ENCODE measurements at places on chromosomes 3 and 15. TPM values are rescaled to one million over a fixed set of nuclear protein-coding genes. Genes with fewer than 3 reads are reported as not detected.

GRCh38 chr3:122609798-122610559 lies 32.5 kb downstream of the PARP15 start:
- H3K27ac ChIP-seq = no peak overlapping the region
- no peaks in the 10 kb centered on the region for H3K4me1 ChIP-seq
- H3K36me3 ChIP-seq = peaks cover 21% of the 10 kb centered on the region
- no peak overlapping the region for H3K4me3 ChIP-seq
- H3K27me3 ChIP-seq = no peaks in the 10 kb centered on the region

DNA sequence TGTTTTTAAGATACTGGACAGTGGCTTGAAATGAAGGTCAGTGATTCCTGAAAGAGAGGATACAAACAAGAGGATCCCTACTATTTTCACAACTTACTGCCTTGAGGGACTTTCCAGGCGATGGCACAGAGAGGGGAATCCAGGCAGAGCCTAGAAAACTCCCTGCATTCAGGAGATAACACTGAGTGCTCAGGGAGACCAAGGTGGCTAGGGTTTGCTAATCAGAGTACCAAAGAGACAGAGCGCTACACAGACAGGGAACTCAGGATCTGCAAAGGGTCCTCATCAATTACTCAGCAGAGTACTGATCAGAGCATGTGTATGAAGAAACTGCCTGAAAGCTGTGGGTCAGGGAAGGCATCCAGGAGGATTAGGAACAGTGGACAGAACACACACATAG lies 11.7 kb upstream of the MRPS22 start:
- peaks cover 5% of the 10 kb centered on the region for H3K4me1 ChIP-seq
- no peak for DNase-seq
- no peak overlapping the region for H3K4me3 ChIP-seq
- H3K36me3 ChIP-seq = no peaks in the 10 kb centered on the region
- peaks cover 4% of the 10 kb centered on the region for H3K27me3 ChIP-seq

Gene GOLGA6L1
- total RNA-seq = not detected

- peaks cover 12% of the 10 kb centered on the region for H3K4me1 ChIP-seq
- no peaks in the 10 kb centered on the region for H3K27me3 ChIP-seq
- no peaks in the 10 kb centered on the region for H3K36me3 ChIP-seq
Measured at GRCh38 chr15:94383041-94383440, 151.7 kb downstream of the MCTP2 start.

Gene SHISA5
- 218 TPM for total RNA-seq

DNA sequence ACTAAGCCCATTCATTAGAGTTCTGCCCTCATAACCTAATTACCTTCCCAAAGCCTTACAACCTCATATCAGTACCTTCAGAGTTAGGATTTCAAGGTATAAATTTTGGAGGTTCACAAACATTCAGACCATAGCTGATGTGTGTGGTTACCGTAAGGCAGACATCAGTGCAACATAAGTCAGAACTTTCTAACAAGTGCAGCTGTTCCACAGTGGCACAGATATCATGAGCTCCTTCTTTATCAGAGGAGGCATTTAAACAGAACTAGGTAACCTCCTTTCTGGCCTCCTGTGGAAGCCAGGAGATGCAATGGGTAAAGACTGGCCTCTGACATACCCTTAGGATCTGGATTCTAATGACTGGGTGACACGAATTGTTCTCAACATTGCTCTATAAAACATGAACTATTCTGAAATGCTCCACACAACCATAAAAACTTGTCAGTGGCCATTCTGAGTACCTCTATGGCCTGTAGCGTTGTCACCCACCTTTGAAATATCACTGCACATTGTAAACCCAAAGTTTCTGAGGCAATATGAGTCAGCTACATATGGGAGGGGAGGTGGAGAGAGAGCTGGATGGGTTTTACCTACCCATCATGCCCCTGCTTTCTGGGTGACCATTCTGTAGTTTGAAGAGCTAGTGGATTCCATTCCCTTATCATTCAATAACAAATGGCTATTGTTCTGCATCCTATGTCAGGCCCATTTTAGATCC lies 546.0 kb upstream of the TBL1XR1 start:
- no peak for DNase-seq
- no peaks in the 10 kb centered on the region for H3K4me1 ChIP-seq
- H3K4me3 ChIP-seq = no peak overlapping the region
- no peaks in the 10 kb centered on the region for H3K27me3 ChIP-seq
- no peaks in the 10 kb centered on the region for H3K36me3 ChIP-seq

Gene LRRC34
- 0.47 TPM for total RNA-seq

DNA sequence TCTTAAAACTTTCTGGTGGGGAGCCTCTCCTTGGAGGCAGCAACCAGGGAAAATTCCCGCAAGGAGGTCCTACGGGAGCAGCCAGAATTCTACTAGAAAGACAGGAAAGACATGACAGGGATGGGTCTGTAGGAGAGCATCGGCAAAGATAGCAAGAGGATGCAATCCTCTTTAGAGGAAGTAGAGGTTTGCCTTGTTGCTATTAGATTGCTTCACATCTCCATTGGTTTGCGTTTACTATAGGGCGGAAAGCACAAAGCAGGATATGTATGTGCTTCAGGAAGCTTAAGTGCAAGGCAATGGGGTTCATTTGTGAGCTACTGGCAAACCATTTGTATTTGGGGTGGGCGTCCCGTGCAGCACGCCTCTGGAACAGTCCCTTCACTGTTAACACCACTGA lies 193.0 kb downstream of the RORA start:
- H3K4me3 ChIP-seq = no peak overlapping the region
- no peaks in the 10 kb centered on the region for H3K27me3 ChIP-seq
- H3K4me1 ChIP-seq = no peaks in the 10 kb centered on the region
- no peak for DNase-seq
- no peaks in the 10 kb centered on the region for H3K36me3 ChIP-seq
- H3K27ac ChIP-seq = no peak overlapping the region

DNA sequence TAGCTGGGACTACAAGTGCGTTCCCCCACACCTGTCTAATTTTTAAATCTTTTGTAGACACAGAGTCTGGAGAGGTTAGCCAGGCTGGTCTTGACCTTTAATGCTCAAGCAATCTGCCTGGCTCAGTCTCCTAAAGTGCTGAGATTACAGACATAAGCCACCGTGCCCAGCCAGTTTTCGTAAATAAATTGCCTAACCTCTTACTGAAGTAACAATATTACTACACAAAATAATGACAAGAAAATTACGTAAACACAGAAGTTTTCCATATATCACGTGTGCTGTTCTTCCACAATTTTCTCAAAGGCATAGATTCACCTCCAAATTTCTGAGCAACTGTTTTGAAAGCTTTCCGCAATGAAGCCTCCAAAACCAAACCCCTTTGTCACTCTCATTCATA lies 58.1 kb upstream of the PROK2 start:
- H3K27ac ChIP-seq = no peak overlapping the region
- H3K27me3 ChIP-seq = no peaks in the 10 kb centered on the region
- H3K36me3 ChIP-seq = no peaks in the 10 kb centered on the region

DNA sequence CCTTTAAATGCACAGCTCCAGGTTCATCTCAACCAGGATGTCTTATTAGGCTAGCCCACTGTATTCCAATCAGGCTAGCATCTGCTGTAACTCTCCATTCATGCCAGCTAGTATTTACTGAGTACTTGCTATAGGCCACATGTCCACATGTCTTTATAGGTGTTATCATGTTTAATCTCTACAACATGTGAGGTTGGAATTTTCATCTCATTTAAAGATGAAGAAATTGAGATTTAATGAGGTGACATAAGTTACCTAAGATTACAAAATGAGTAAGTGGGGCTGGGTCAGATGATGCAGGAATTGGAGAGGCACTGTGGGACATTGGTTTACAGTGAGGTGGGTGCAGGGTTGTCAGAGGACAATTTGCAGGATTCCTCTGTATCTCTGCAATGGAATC lies 2.9 kb downstream of the IFT122 start:
- H3K4me1 ChIP-seq = peaks cover 47% of the 10 kb centered on the region
- H3K27me3 ChIP-seq = no peaks in the 10 kb centered on the region
- H3K36me3 ChIP-seq = no peaks in the 10 kb centered on the region
- no peak overlapping the region for H3K4me3 ChIP-seq
- no peak for DNase-seq

Gene UBAP1L
- 15.2 TPM for total RNA-seq

Gene PROK2
- 0.33 TPM for total RNA-seq

DNA sequence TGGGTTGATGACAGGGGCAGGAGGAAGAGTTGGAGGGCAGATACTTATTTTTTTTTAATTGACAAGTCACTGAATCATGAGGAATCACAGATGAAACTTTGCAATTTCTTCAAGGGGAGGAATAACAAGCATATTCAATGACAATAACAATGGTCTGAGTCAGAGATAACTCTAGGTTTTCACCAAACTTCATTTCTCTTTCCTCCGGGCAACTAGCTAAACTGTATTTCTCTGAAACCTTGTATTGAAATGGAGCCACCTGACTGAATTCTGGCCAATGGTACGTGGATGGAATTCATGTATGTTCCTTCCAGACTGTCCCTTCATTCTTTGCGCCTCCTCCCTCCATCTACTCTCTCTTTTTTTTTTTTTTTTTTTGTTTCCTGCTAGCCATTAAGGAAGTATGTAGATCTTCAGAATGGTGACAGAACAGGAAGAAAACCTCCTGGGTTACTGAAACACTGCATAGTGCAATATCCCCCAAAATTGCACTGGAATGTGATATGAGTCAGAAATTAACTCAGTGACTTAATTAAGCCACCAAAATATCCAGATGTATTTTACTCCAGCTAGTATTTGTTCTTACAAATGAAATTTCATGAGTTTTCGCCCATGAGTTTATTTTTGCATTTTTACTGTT lies 495.4 kb downstream of the OTOL1 start:
- DNase-seq = no peak
- no peaks in the 10 kb centered on the region for H3K4me1 ChIP-seq
- no peaks in the 10 kb centered on the region for H3K27me3 ChIP-seq
- no peak overlapping the region for H3K27ac ChIP-seq
- no peaks in the 10 kb centered on the region for H3K36me3 ChIP-seq

Gene SCG3
- not detected for total RNA-seq

- no peaks in the 10 kb centered on the region for H3K27me3 ChIP-seq
- DNase-seq = no peak
- H3K27ac ChIP-seq = peak overlapping the region; percentile 74
- H3K36me3 ChIP-seq = peaks cover 19% of the 10 kb centered on the region
- peak overlapping the region; percentile 86 for H3K4me3 ChIP-seq
Measured at GRCh38 chr15:82751308-82751707, 41.6 kb upstream of the AP3B2 start.

GRCh38 chr3:55868347-55868746 lies 381.2 kb upstream of the WNT5A start:
- H3K27ac ChIP-seq = no peak overlapping the region
- no peak for DNase-seq
- no peaks in the 10 kb centered on the region for H3K36me3 ChIP-seq

- DNase-seq = no peak
- no peaks in the 10 kb centered on the region for H3K36me3 ChIP-seq
- H3K27ac ChIP-seq = no peak overlapping the region
Measured at GRCh38 chr3:30505866-30506520, 100.4 kb upstream of the TGFBR2 start.

Gene DPPA4
- total RNA-seq = not detected

DNA sequence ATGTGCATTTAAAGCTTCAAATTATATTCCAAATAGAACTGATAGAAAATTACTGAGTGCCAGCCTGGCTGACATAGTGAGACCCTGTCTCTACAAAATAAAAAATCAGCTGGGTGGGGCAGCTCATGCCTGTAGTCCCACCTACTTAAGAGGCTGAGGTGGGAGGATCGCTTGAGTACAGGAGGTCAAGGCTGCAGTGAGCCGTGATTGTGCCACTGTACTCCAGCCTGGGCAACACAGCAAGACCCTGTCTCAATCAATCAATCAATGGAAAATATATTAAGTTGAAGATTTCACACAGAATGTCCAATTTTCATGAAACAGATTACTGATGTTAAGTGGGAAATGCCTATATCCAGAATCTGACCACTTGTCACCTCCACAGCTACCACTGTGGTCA lies 4.1 kb downstream of the MON1A start:
- H3K4me3 ChIP-seq = no peak overlapping the region
- DNase-seq = no peak
- no peak overlapping the region for H3K27ac ChIP-seq

Gene CLDN16
- not detected for total RNA-seq

DNA sequence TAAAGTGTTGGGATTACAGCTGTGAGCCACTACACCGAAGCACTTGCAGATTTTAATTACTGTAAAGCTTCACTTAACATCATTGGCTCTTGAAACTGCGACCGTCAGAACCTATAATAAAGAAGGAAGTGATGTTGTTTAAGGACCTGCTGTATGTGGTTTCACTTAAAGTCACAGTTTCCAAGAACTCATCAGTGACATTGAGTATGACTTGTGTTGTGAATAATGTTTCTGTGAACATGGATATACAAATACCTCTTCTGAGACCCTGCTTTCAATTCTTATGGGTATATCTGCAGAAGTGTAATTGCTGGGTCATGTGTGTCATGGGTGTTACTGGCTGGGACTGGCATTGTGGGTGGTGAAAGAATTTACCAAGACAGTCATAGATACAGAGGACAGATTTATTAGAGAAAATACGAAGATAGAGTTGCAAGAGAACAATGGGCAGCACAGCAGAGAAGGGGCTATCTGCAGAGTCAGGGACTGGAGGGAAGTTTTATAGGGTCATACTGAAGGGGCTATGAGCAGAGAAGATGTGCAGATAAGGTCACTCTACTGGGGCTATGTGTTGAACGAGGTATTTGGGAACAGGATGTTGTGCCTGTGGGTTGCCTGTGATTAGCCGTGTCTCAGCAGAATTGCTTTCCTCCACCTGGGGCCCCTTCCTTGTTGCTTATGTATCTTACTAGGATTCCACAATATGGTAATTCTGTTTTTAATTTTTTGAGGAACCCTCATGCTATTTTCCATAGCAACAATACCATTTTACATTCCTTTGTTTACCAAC lies 4.5 kb downstream of the NDUFB5 start:
- no peaks in the 10 kb centered on the region for H3K36me3 ChIP-seq
- H3K27me3 ChIP-seq = no peaks in the 10 kb centered on the region
- peak overlapping the region; percentile 44 for H3K27ac ChIP-seq
- DNase-seq = peak; percentile 17

GRCh38 chr3:55544219-55544618 lies 57.1 kb upstream of the WNT5A start:
- H3K27me3 ChIP-seq = no peaks in the 10 kb centered on the region
- no peaks in the 10 kb centered on the region for H3K4me1 ChIP-seq
- no peaks in the 10 kb centered on the region for H3K36me3 ChIP-seq
- no peak overlapping the region for H3K27ac ChIP-seq

DNA sequence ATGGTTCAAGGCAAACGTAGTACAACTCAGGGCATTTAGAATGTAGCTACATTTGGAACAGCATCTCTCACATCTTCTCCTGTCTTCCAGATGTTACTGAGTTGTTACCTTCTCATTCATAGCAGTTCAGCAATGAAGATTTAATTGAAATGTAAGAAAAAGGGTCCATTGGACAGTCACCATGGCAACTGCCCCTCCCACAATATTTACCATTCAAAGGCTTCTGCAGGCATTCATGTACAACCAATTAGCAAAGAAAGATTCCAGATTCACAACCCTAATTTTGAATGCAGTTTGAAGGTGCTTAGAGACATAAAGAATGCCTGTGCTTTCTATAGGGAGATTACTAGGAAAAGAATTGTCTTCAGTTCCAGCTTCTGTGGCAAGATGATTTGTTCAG lies 22.2 kb downstream of the SCN11A start:
- H3K27ac ChIP-seq = no peak overlapping the region
- no peak for DNase-seq
- no peaks in the 10 kb centered on the region for H3K36me3 ChIP-seq
- H3K4me3 ChIP-seq = no peak overlapping the region
- no peaks in the 10 kb centered on the region for H3K4me1 ChIP-seq

Gene CKMT1B
- total RNA-seq = not detected

- H3K27ac ChIP-seq = no peak overlapping the region
- H3K27me3 ChIP-seq = no peaks in the 10 kb centered on the region
- H3K4me3 ChIP-seq = peak overlapping the region; percentile 34
- peaks cover 7% of the 10 kb centered on the region for H3K4me1 ChIP-seq
Measured at GRCh38 chr3:119809249-119810017, 27.5 kb downstream of the NR1I2 start.

Data from CD4-positive, alpha-beta memory T cell (primary cell).